ENCODE measurements at places on chromosomes 2 and 18.

DNA sequence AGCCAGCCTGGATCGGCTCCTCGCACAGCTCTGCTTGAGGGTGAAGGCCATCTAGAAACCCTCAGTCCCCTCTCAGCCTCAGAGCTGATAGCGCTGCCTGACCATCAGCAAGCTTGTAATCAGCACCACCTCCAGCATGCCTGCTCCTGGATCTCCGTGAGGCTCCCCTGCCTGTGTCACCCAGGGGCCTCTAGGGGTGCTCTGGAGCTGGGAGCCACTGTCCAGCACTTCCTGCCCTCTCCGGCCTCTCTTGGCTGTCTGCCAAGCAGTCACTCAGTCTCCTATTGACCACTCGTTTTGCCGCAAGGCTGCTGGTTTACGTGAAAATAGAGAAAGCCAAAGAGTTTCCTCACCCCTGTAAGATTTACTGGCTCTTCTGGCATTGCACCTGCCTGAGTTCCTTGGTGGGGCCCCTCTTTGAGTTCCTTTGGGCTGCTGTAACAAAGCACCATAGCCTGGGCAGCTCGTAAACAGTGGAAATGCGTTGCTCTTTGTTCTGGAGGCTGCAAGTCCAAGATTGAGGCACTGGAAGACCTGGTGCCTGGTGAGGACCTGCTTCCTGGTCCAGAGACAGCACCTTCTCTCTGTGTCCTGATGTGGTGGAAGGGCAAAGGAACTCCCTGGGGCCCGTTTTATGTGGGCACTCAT lies 17.9 kb downstream of the CAPN10 start:
- no peak for DNase-seq

GRCh38 chr2:8514796-8515758 lies 166.8 kb upstream of the ID2 start:
- peak; percentile 94 for DNase-seq

DNA sequence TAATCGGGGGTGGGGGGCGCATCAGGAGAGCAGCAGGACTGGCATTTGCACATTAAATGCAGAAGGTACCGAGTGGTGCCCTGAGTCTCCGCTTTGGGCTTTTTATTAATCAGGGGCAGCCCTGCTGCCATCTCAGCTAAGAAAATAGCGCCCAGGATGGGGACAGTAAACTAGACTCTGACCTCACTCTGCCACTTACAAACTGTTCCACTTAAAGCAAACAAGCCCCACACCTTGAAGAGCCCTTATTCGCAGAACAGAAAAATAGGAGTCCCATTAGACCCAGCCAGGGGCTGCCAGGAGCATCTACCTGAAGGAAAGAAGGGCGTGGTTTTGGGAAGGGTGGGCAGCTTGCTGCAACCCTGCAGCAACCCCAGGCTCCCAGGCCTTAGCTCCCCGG lies 165.3 kb downstream of the TNS1 start:
- no peak for DNase-seq

- DNase-seq: no peak
These were observed 39.4 kb upstream of the ZNF638 start for GRCh38 chr2:71292159-71292558.

GRCh38 chr2:96151595-96152303 lies 6.5 kb upstream of the DUSP2 start:
- no peak for DNase-seq

GRCh38 chr2:77629539-77629938 lies 107.4 kb upstream of the LRRTM4 start:
- DNase-seq: no peak

GRCh38 chr2:145744541-145745386 lies 1224.8 kb upstream of the ZEB2 start:
- DNase-seq: no peak

DNA sequence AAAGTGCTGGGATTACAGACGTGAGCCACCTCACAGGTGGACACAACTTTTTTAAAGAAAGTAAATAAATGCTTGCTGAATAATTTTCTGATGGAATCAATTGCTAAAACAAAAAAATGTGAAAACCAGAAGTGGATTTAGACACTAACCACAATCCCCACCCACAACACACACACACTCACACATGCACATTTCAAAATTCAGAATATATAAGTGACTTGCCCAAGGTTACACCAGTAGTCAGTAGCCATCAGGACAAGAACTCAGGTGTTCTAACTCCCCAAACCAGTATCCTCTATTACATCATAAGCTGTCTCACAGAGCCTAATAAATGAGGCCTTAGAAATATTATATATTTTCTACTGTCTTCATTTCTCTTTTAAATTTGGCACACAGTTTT lies 1923.6 kb upstream of the PIK3C3 start:
- DNase-seq: no peak

DNA sequence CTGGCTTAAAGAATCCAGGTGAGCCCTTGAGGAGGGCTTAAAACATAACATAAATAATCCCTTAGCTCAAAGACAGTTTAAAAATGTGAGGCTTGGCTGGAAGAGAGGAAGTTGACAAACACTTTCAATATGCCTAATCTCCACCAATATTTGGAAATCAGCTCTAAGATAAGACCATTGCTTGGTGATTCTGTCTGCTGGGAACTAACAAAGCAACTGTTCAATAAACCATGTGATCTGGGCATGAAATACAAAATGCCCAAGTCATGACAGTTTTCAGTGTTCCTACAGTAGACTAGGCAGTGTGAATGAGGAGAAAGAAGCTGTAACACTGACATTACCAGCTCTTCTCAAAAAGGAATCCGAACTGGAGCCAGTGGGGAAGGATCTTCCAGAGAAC lies 10.7 kb downstream of the MFF start:
- DNase-seq: no peak

GRCh38 chr18:79528316-79528695 lies 132.6 kb downstream of the NFATC1 start:
- DNase-seq: no peak

GRCh38 chr2:132544006-132544630 lies 125.9 kb downstream of the LYPD1 start:
- DNase-seq: no peak

DNA sequence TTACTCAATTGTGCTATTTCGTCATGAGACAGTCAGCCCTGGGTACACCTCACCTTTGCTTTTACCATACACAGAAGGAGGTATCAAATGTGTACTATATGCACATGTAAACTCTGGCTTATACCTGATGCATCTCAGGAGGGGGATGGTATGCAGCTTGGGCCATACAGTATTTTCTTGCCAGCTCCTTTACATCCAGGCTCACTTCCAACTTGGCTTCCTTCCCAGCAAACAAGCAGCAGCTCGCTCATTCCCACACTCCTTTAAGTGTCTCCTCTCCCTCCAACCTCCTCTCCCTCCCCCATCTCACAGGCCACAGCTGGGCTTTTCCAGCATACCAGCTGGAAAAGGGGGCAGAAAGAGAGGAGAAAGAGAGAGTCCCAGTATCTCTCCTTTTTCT lies 9.6 kb downstream of the MARCHF4 start:
- no peak for DNase-seq

DNA sequence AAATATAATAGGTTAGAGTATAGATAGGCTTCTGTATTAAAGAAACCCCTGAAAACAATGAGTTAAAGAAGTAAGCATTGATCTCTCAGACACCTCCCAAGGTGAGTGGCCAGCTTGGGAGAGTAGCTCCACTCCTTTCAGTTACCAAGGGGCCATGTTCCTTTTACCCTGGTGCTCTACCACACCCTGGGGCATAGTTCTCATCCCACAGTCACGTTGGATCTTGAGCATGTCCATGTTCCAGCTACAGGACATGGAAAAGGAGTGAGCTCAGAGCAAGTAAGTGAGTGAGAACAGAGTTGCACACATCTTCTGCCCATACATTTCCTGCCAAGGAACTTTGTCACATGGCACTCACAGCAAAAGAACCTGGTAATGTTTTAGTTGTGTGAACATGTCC lies 325.9 kb upstream of the SLC39A10 start:
- DNase-seq: no peak

- no peak for DNase-seq
These were observed 171.8 kb upstream of the LHCGR start for GRCh38 chr2:48927355-48927754.

- DNase-seq: no peak
These were observed 1608.9 kb upstream of the PIK3C3 start for GRCh38 chr18:40346146-40346545.

GRCh38 chr2:181958726-181959125 lies 26.9 kb upstream of the PPP1R1C start:
- no peak for DNase-seq

- no peak for DNase-seq
These were observed 5.3 kb upstream of the DTNA start for GRCh38 chr18:34704823-34705222.

GRCh38 chr18:46278481-46279465 lies 174.6 kb downstream of the HAUS1 start:
- DNase-seq: no peak

DNA sequence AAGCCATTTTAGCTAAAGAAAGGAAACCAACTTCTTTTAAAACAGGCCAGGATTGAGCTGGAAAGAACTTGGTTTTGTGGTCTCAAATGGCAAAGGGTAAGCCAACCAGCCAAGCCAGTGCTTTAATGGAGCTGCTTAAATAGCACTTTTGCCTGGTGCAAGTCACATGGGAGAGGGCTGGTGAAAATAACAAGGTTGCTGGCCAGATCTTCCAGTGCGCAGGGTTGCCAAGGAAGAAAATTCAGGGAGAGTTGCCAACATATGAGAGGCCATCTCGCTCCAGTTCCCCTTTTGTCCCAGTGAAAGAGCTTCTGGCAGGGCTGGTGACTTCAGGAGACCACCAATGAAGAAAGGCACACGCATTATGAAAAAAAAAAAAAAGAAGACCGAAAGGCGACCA lies 57.3 kb downstream of the IRS1 start:
- DNase-seq: no peak

- no peak for DNase-seq
These were observed 277.1 kb downstream of the PIEZO2 start for GRCh38 chr18:10872304-10872703.

GRCh38 chr18:44156126-44156525 lies 524.6 kb upstream of the SETBP1 start:
- no peak for DNase-seq

DNA sequence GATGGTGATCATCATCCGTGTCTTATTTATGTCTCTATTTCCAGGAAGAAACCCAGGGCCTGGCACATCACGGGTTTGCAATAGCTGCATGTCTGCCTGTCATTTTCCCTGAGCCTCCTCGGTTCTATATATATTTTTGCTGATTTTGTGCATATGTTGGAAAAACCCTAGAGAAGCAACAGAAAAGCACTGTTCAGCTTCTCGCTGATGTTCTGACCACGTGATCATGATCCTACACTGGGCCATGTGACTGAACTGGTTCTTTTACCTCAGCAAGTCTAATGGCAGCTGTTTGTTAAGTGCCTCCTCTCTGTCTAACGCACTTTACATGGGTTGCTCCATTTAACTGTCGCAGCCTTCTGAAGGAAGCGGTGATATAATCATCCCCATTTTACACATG lies 71.3 kb downstream of the CMPK2 start:
- DNase-seq: no peak

DNA sequence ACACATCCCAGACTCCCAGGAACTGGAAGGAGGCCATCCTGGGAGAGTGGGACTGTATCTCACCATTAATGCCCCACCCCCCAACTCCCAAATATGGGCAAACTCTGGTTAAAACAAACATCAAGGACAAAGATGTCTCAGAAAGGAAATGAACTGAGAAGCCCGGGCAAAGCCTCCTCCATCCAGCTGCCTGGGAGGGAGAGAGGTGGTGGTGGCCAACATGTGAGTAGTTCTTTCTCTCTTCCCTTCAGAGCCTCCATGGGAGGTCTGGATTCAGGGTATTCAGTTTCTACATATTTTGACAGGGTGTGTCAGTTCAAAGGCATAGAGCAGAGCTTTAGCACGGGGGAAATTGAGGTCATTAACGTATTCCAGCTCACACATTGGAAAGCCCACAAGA lies 57.5 kb downstream of the CXCR4 start:
- DNase-seq: no peak

- no peak for DNase-seq
These were observed 4.0 kb downstream of the PTPN2 start for GRCh38 chr18:12879840-12880540.

DNA sequence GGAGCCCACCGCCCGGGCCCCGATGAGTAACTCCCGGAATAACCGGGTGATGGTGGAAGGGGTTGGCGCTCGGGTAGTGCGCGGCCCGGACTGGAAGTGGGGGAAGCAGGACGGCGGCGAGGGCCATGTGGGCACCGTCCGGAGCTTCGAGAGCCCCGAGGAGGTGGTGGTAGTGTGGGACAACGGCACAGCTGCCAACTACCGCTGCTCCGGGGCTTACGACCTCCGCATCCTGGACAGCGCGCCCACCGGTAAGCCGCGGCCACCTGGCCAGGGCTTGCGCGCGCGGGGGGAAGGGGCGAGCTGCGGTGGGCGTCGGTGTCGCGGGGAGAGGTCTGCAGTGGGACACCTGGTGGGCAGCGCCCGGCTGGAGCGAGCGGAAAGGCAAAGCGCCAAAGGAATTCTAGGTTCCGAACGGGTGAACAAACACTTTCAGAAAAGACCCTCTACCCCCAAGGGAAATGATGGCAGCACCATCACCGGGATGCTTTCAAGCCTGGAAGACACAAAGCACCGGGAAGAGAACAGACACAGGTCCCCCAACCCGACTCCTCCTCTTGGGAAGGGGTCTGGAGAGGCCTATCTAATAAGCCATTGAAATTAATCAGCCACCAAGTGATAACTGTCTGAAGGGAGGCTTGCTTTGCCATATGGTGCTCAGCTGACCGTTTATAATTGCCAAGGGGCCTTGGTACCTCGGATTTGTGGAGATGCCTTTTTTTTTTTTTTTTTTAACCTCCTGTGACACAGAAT lies 1.1 kb downstream of the MIB1 start:
- DNase-seq: no peak

GRCh38 chr18:10271481-10271880 lies 183.0 kb upstream of the APCDD1 start:
- DNase-seq: no peak

DNA sequence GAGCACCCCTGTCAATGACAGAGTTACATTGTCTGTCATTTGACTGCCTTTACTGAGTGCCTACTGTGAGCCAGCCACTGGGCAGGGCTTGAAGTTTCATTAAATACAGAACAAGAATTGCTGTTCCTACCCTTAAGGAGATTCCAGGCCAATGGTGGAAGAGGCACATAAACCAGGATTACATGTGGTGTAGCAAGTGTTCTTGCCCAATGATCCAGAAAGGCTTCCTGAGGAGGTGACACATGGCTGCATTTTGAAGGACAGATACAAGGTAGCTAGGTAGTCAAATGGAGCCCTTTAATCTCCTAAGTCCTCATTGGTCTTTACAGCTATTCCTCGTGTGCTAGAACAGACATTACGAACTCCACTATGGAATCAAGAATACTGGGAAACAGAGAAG lies 312.7 kb downstream of the ETAA1 start:
- no peak for DNase-seq

DNA sequence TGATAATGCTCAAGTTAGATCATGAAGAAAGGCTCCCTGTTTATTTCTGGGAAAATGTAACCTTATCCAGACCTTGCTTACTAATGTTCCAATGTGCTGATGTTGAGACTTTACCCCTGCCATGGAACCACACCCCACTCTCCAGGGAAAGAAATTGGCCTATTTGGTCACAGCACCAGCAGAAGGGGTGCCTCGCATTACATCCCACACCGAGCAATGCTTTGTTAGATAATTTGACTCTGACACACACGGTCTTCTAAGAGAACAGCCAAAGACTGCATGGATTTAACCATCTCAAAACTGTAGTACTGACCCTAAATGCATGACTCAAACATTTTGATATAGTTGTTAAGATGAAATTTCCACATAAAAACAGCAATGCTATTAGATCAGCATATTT lies 152.1 kb upstream of the CCDC150 start:
- no peak for DNase-seq

Data from KG1 (cell line).